Caco-2 (cell line): ENCODE measurements at places on chromosomes 13 and 19. TPM values are rescaled to one million over a fixed set of nuclear protein-coding genes. Genes with fewer than 3 reads are reported as not detected.

Gene PABPC3
- total RNA-seq = 0.23 and 0.59 TPM in 2 replicates

Gene ZNF256
- 1.5 and 1.9 TPM in 2 replicates for total RNA-seq

Gene AP2S1
- total RNA-seq = 211 and 234 TPM in 2 replicates

Gene GPALPP1
- total RNA-seq = 32.2 and 36.2 TPM in 2 replicates

Gene PSPN
- 2.9 and 3.4 TPM in 2 replicates for total RNA-seq

Gene ZNF560
- not detected in 2 replicates for total RNA-seq

Gene POSTN
- total RNA-seq = 0.21 and 0.29 TPM in 2 replicates

Gene DPRX
- not detected in 2 replicates for total RNA-seq

Gene OLFM2
- total RNA-seq = 0.30 and 0.34 TPM in 2 replicates

Gene C2CD4C
- 0.16 and 0.43 TPM in 2 replicates for total RNA-seq

Gene FAM216B
- not detected in 2 replicates for total RNA-seq

Gene RFPL4A
- total RNA-seq = not detected in 2 replicates

Gene THAP8
- total RNA-seq = 7.6 and 8.8 TPM in 2 replicates

Gene ZNF823
- total RNA-seq = 11.9 and 12.1 TPM in 2 replicates

Gene TUBA3C
- not detected in 2 replicates for total RNA-seq

Gene SULT2B1
- 1.00 and 1.4 TPM in 2 replicates for total RNA-seq

- DNase-seq = no peak
These were observed 4.9 kb downstream of the SLAIN1 start for GRCh38 chr13:77702366-77702765.

DNA sequence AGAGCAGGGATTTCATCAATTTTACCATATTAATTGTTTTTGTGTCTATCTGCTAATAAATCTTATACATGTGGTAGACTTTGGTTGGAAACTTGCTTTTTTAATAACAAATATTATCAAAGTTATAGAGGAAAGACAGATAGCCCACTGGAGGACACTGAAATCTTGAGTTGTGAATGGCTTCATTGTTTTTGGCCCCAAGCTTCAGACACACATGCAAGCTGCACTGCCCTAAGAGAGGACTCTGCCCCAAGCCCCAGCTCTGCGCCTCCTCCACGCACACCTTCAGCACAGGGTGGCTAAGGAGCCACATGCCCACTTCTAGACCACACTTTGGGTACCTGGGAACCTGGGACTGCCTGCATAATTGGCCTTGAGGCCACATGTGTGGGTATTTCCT, 35.2 kb downstream of the RCBTB2 start:
- DNase-seq = no peak

- peak; percentile 43 for DNase-seq
These were observed 524 bp downstream of the NAA16 start for GRCh38 chr13:41311406-41312175.

- no peak for DNase-seq
These were observed 500.8 kb downstream of the SLITRK6 start for GRCh38 chr13:85298387-85298924.

DNA sequence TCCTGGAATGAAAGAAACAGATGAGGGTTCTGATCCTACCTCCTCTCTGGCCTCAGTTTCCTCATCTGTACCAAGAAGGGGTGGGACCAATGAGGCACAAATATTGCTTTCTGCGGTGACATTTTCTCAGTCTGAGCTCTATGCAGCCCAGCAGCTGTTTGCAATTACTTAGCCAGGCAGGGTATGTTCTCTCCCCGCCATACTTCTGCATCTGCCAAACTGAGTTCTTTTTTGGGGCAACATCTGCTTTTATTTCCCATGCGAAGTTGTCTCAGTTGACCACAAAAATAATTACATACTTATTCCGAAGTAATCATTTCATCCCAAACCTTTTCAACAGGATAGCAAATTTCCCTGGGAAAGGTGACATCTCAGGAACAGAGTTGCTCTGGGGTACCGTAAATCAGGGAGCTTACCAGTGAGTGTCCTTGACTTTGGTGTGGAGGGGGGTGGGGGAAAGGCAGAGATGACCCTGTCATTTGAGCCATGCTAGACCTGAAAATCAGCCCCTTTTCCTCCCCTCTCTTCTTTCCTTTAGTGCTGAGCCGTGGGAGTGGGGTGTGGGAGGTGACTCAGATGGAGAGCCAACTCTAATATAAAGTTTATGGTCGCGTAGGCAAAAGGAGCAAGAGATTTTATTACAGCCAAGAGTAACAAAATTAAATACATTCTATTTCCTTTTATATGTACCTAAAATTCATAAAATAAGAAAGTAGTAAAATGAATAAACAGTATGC, 165.7 kb upstream of the KL start:
- no peak for DNase-seq

DNA sequence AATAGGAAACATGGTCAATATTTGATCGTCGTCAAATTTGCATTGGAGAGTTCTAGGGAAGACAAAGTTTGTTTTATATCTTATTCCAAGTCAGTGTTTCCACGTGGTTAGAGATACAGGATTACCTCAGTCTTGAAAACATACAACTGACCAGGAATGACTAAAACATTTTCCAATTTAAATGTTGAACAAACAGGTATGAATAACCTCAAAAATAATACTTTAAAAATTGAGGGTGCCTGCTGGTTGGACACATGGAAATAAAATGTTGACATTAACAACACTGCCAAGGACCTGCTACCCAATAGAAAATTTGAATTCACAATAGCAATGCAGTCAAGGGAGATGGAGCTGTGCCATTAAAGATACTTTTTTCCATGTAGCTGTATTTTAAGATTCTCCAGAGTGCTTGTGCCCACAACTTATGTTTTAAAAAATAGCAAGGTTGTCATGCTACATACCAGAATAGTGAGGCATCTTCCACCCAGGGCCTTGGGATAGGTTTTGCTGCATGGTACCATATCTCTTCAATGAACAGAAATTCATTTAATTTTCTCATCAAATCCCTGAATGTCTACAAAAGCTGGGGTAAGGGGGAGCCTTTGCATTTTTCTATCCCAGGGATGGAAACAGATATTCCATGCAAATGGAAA, 260.8 kb downstream of the EFNB2 start:
- no peak for DNase-seq

DNA sequence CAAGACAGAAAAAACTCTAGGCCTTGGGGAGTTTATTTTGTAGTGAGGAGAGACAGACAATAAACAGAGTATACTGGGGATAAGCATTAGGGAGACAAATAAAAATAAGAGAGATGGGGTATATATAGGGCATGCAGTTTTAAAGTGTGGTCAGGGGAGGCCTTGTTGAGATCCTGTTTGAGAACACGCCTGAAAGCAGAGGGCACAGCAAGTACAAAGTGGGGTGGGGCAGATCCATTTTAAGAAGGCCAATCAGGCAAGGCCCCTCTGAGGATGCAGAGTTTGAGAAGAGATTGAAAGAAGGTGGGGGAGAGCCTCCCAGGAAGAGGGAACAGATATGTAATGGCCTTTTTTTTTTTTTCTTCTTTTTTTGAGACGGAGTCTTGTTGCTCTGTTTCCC, 2.1 kb downstream of the PPP2R1A start:
- no peak for DNase-seq

- peak; percentile 10 for DNase-seq
These were observed 52.9 kb downstream of the OR10H4 start for GRCh38 chr19:16001481-16002312.

DNA sequence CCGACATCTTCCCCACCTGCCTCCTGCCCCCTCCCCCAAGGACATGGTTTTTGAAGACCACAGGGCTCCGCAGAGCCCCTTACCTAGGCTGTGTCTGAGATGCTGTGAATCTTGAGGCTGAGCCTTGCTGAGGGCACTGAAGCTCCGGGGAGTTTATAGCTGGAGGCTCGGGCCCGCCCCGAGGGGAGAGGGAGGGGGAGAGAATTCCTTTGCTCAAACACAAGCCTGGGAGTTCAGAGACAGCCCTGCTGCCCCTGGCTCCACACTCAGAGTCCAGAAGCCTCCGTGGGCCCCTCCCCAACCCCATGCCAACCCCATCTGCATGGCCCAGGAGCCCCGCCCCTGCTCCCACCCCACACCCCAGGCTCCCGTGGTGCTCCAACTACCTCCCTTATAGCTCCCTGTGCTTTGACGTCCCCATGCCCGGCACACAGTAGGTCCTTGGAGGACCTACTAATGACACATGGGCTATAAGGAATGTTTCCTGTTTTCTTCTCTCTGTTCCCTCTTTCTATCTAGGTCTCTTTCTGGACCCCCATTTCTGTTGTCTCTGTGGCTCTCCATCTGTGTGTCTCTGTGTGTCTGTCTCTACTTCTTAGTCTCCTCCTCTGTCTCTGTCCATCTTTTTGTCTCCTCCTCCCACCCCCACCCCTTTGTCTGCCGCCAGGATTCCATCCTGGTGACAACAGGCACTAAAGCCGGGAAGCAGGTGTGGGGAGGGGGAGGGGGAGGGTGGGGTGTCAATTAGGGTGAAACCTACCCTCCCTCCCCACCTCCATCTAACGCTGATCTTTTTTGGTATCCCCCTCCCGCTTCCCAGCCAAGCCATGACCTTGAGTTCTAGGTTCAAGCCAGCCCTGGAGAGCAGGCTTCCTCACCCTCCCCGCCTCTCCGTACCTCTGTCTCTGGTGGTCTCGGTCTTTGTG, at the start of gene TNNT1:
Gene TNNT1, minus strand, starts transcription at position 129 of the 926 bp plus-strand sequence. CDS start 2,049 bp downstream, outside the sequence.
- DNase-seq = peak; percentile 72

DNA sequence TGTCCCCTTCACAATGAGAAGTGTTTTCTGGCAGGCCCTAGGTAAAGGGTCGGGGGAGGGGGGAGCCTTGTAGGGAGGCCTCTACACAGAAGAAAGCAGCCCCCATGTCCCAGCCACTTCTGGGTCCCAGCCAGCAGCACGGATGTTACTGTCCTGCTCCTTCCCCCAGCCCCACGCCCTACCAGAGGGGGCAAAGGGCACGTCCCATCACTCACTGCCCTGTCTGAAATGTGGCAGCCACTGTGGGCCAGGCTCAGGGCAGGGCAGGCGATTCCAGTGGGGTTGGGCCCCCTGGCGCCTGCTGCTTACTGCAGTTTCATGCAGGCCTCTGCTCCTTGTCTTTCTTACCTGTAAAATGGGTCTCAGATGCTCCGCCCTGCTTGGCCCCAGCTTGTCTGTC, 6.1 kb upstream of the SLC25A42 start:
- DNase-seq = no peak

- no peak for DNase-seq
These were observed 23.1 kb downstream of the FXYD5 start for GRCh38 chr19:35177377-35178274.

- no peak for DNase-seq
These were observed 21.7 kb upstream of the ZNF429 start for GRCh38 chr19:21483589-21484170.

- no peak for DNase-seq
These were observed 5.4 kb upstream of the ZSCAN5A start for GRCh38 chr19:56319991-56320390.

DNA sequence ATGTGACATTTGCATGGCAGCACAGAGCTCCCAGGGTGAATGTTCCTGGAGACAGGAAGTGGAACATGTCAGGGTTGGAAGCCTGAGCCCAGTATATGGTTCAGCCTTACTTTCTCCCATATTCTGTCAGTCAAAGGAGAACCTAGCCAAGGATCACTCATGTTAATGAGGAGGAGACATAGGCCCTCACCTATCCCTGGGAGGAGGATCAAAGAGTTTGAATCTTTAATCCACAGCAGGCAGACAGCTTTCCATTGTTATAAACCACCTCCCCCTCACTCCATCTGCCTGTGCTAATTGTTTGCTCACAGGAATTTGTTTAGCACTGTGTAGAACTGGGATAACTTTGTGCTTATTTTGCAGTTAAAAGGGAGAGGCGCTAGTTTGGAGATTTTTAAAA, 1069.1 kb downstream of the EFNB2 start:
- DNase-seq = no peak

DNA sequence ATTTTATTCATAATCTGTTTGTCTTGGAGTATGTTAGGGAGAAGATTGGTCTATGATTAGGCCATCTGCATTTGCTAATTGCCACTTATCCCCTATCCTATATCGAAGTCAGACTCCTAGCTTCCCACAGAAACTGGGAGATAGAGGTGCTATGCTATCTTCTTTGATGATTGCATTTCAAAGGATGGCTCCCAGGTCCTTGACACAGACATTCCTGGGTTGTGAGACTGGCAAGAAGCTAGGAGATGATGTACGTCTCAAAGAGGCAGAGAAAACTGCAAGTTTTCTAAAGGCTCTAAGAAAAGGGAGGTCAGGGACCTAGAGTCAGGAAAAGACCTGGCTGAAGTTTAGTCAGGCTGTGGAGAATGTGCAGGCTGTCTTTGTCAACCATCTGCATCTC, 1251.9 kb downstream of the PCDH17 start:
- DNase-seq = no peak

- DNase-seq = peak; percentile 52
These were observed 2.5 kb downstream of the KLK10 start for GRCh38 chr19:51016798-51017683.

- DNase-seq = no peak
These were observed 160.0 kb downstream of the RBM26 start for GRCh38 chr13:79245937-79246577.

GRCh38 chr19:29672319-29672932, 7.2 kb downstream of the PLEKHF1 start:
- DNase-seq = no peak

GRCh38 chr19:40716031-40716481, 630 bp downstream of the COQ8B start:
- DNase-seq = no peak

DNA sequence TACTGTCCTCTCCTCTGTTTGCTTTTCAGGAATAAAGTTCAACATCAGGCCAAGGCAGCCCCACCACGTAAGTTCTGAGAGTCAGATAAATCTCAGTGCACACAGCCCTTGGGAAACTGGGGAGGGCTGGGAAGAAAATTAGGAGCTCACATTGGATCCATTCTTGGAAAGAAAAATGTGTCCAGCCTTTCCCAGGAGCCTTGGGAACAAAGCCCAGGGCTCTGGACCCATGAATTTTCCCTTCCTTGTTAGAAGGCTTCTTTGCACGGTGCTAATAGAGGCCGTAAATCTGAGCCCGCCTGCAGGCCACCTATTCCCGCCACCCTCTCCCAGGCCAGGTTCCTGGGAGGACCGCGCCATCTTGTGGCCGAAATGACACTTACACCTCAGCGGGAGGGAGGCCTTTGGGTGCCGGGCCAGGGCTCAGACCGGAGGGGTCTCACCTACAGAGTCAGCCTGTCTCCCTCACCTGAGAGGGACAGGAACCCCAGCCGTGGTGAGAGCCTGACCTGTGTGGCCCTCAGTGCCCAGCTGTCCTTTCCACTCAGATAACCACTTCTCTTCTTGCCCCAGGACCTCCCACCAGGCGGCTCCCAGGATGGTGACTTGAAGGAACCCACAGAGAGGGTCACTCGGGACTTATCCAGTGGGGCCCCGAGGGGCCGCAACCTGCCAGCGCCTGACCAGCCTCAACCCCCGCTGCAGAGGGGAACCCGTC, 25.1 kb upstream of the KCTD15 start:
- peak; percentile 76 for DNase-seq

DNA sequence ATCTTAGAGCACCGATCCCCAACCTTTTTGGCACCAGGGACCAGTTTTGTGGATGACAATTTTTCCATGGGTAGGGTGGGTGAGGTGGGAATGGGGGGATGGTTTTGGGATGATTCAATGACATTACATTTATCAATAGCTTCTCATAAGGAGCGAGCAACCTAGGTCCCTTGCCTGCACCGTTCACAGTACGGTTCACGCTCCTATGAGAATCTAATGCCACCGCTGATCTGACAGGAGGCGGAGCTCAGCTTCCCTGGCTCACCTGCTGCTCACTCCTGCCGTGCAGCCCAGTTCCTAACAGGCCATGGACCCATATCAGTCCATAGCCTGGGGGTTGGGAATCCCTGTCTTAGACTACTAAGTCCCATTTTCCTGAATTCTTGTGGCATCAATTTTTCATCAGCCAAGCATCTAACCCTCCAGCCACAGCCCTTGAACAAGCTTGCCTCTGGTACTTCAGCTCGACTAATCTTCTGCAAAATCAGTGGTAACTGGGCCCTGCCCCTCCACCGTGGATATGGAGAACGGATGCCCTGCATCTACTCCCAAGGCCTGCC, 37.0 kb upstream of the MAP3K10 start:
- no peak for DNase-seq
